ENCODE measurements at places on chromosomes 6 and 20. TPM values are rescaled to one million over a fixed set of nuclear protein-coding genes. Genes with fewer than 3 reads are reported as not detected.

Gene RIPOR3
- 8.2 TPM for total RNA-seq

Gene CRISP2
- not detected for total RNA-seq

Gene DDO
- 9.8 TPM for total RNA-seq

Gene ADAM33
- 175 TPM for total RNA-seq

Gene MAS1
- not detected for total RNA-seq

Gene EFCAB8
- 0.83 TPM for total RNA-seq

Gene BCAS1
- 51.5 TPM for total RNA-seq

Gene CBLN4
- 0.35 TPM for total RNA-seq

Gene BPIFA1
- total RNA-seq, result not detected

Gene PSORS1C2
- total RNA-seq, result not detected

Gene KIAA0408
- 3.5 TPM for total RNA-seq

Gene TNNC2
- 2.7 TPM for total RNA-seq

Gene TBPL1
- total RNA-seq, result 35.5 TPM

Gene TMC2
- total RNA-seq, result not detected

Gene IMPG1
- not detected for total RNA-seq

Gene SAPCD1
- total RNA-seq, result 9.7 TPM

Gene PGC
- not detected for total RNA-seq

Gene EDN3
- total RNA-seq, result 6.6 TPM

Gene TSHZ2
- total RNA-seq, result 5.8 TPM

Gene MICB
- total RNA-seq, result 8.9 TPM

Gene C6orf58
- total RNA-seq, result not detected

Gene ALDH5A1
- total RNA-seq, result 5.9 TPM

Gene KCNQ2
- total RNA-seq, result not detected

Gene CABLES2
- total RNA-seq, result 13.4 TPM

Gene C20orf141
- total RNA-seq, result not detected

Measured in Peyer's patch (tissue), 4 donors.